ENCODE measurements at places on chromosomes 12 and 14.
A peak's percentile ranks its signal among the peaks of the same experiment; 100 is the strongest.

GRCh38 chr12:46963977-46964971, 115.1 kb upstream of the PCED1B start:
- DNase-seq = no peak

- DNase-seq = no peak
Observed at GRCh38 chr12:4909734-4910501, at the start of gene KCNA1. Gene KCNA1 (plus strand): TSS chr12:4909905. CDS start chr12:4911379, 1,474 bp downstream.

- no peak for DNase-seq
Observed at GRCh38 chr12:43362910-43363694, 188.9 kb downstream of the ADAMTS20 start.

DNA sequence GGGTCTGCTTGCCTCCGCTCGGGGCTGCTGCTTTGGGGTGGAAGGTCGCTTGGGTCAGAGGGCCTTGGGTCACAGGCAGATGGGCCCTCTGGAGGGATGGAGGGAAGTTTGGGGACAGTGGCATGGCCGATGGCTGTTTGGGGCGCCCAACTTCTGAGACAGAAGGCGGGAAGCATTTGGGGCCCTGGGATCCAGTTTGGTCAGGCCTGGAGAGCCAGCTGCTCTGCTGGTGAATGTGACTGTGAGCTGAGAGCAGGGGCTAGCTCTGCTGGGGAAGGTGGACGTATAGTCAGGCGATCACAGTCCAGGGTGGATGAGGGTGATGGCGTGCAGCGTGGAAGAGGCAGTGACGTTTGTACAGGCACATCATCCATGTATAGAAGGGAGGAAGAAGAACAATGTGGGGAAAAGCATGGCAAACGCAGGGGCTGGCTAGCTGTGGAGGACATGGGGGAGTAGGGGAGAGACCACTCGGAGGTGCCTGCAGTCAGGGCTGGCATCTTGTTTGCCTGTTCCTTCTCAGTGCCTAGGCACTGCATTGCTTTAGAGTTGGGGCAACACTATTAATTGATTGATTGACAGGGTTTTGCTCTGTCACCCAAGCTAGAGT, 57.5 kb downstream of the TSPAN9 start:
- DNase-seq = no peak

DNA sequence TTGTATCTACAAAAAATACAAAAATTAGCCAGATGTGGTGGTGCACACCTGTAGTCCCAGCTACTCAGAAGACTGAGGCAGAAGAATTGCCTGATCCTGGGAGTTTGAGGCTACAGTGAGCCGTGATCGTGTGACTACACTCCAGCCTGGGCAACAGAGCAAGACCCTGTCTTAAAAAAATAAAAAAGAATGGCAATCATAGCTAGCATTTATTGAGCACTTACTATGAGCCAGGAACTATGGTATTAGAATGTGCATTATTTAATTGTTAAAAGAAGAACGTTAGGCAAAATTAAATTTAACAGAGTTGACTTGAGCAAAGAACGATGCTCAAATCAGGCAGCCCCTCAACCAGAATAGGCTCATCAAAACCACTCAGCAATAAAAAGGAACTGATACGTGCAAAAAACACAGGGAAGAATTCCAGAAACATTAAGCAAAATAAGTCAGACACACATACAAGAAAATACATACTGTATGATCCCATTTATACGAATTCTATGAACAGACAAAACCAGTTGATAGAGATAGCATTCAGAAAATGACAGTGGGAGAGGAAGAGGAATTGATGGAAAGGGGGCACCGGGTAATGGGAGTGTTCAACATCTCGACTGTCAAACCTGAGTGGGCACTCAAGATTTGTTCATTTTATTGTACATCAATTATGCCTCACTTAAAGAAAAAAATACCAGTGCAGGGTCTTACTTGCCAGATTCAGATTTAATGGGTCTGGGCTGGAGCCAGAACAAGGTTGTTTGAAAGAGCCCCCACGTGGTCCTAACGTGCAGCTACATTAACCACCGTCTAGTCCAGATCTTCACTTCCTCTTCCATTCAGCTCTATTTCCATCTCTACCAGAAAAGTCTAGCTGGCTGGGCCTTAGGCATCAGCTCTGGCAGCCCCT, 8.0 kb downstream of the SCNN1A start:
- DNase-seq = peak; percentile 85

- no peak for DNase-seq
Observed at GRCh38 chr12:47547077-47547476, 158.8 kb downstream of the RPAP3 start.

GRCh38 chr12:24467226-24467625, 481.7 kb downstream of the BCAT1 start:
- peak; percentile 35 for DNase-seq

DNA sequence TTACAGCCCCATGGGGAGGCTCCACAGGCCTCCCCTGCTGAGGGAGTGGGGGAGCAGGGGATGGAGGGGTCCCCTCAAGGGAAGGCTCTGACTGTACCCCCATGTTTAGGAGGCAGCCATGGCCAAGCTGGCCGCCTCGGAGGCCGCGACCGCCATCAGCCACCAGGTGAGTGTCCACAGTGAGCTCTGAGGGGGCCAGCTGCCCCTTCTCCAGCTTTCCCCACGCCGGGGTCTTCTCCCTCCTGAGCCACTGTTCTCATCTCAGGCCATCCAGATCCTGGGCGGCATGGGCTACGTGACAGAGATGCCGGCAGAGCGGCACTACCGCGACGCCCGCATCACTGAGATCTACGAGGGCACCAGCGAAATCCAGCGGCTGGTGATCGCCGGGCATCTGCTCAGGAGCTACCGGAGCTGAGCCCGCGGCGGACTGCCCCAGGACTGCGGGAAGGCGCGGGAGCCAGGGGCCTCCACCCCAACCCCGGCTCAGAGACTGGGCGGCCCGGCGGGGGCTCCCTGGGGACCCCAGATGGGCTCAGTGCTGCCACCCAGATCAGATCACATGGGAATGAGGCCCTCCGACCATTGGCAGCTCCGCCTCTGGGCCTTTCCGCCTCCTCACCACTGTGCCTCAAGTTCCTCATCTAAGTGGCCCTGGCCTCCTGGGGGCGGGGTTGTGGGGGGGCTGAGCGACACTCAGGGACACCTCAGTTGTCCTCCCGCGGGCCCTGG, 13.6 kb downstream of the ACADS start:
- no peak for DNase-seq

- peak; percentile 34 for DNase-seq
Observed at GRCh38 chr12:50508970-50509663, 4.3 kb downstream of the DIP2B start.

- DNase-seq = no peak
Observed at GRCh38 chr14:95235351-95235750, 78.0 kb upstream of the DICER1 start.

DNA sequence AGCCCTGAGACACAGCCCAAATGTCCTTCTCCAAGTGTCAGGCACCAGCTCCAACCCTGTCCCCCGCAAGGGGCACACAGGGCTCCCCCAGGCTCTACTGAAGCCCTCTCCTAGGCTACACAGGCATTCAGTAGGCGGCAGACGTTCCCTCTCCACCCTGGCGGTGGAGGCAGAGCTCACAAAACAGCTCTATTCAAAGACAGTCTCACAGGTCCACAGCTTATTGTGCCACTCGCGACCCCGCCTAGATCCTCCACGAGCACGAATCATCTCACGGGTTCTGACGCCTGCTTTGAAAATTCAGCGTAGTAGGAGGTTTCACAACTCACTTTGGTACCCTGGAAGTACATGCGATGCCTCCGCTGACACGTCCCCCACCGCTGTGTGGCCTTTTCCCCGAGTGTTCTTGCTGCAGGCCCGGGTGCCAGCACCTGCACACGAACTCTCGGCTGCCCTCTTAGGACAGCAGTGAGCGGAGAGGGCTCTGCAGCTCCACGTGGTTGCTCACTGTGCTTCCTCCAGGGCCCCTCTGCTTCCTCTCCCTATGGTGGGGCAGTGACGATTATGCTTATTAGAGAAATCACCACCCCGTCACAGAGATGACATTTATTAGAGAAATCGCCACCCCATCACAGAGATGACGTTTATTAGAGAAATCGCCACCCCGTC, 78.5 kb downstream of the ADGRD1 start:
- DNase-seq = no peak

DNA sequence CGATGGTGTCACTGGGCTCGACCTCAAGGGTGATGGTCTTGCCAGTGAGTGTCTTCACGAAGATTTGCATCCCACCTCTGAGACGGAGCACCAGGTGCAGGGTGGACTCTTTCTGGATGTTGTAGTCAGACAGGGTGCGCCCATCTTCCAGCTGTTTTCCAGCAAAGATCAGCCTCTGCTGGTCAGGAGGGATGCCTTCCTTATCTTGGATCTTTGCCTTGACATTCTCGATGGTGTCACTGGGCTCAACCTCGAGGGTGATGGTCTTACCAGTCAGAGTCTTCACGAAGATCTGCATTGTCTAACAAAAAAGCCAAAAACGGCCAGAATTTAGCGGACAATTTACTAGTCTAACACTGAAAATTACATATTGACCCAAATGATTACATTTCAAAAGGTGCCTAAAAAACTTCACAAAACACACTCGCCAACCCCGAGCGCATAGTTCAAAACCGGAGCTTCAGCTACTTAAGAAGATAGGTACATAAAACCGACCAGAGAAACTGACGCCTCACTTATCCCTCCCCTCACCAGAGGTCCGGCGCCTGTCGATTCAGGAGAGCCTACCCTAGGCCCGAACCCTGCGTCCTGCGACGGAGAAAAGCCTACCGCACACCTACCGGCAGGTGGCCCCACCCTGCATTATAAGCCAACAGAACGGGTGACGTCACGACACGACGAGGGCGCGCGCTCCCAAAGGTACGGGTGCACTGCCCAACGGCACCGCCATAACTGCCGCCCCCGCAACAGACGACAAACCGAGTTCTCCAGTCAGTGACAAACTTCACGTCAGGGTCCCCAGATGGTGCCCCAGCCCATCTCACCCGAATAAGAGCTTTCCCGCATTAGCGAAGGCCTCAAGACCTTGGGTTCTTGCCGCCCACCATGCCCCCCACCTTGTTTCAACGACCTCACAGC, 717 bp downstream of the UBC start:
- DNase-seq = no peak

DNA sequence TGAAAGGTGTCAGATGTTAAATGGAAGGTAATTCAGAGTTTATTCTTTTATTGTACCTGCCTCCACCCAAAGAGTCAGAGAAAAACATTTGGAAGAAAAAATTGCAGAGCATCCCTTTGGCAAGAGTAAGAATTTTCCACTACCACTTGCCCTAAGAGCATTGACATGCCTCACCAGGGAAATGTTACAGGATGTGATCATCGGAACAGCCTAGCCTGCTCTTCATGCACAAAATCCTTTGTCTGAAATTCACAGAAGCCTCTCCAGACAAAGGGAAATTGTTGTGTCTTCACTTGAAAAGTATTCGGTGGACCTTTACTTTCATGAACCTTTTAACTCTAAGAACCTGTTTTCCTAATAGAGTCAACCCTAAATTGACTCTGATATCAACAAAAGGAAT, 36.9 kb downstream of the ATP2A2 start:
- no peak for DNase-seq

DNA sequence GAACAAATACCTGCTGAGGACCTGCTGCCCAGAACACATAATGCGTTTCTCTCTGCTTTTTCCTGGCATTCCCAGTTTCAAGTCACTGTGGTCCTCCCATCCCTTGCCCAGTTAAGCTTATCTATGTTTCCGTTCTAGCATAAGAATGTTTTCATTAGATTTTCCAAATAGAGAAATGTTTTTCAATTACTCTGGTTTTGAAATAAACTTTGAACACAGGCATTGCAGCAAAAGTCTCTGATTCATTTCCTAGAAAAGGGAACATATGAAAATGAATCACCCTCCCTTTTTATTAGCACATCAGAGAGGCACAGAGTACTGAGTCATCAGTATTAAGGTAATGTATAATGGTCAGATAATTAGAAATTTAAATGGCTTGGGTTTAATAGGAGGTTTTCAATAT, 201.1 kb upstream of the TMEM260 start:
- DNase-seq = peak; percentile 8

GRCh38 chr14:101788016-101788635, 26.6 kb downstream of the PPP2R5C start:
- DNase-seq = no peak

DNA sequence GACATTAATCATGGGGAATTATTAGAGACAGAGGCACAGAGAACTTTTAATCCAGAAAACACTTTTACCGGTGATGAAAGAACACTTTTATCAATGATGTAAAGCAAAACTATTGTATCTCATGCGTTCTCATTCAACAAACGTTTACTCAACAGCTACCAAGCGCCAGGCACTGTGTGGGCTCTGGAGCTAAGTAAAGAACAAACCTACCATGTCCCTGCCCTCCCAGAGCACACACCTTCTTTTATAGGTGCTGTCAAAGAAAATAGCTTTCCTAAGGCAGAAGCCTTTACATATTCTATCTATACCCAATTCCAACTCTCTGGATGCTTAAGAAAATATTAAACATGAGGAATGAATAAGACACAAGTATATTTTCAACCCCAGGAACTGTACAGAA, 91.1 kb downstream of the FOXN3 start:
- DNase-seq = no peak

- no peak for DNase-seq
Observed at GRCh38 chr14:80705241-80705980, 236.1 kb downstream of the CEP128 start.

DNA sequence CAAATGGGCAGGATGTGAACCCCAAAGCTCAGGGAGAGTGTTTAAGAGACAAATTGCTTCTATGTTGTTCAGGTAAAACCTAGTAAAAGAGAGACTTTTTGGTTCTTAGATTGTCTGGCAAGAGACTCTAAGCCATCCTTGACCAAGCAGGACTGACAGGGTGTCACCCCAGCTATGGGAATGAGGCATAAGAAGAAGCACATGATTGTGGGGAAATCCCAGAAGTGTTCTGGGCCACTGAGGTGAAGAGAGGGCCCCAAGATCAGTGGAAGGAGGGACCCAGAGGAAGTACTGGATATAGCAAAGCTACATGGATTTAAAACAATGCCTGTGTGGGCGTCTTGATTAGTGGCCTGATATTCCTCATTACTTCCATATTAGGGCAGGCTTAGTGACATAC, 99.0 kb downstream of the SAMD4A start:
- DNase-seq = no peak

- peak; percentile 20 for DNase-seq
Observed at GRCh38 chr12:76562130-76562529, 2.6 kb upstream of the OSBPL8 start.

- peak; percentile 14 for DNase-seq
Observed at GRCh38 chr14:55721353-55721752, 141.3 kb downstream of the KTN1 start.

GRCh38 chr14:105474483-105475268, at the start of gene CRIP2:
Gene CRIP2 (plus strand): TSS chr14:105474821. CDS start chr14:105474863, 42 bp downstream.
- no peak for DNase-seq

DNA sequence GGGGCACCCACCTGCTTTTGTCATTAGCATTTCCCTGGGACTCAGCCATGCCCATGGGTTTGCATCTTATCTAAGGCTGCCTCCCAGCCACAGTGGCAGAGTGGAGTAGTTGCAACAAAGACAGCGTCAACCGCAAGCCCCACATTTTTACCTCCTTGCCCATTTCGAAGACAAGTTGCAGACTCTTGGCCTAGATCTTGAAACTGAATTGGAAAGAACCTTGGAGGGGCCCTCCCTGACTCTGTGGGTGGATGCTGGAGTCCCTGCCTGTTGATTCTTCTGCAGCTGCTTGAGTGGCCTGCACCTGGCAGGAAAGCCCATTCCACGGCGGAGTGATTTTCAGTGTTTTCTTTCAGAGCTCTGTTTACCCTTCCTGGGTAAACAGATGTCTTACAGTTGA, 309.0 kb downstream of the VRK1 start:
- DNase-seq = no peak

GRCh38 chr12:49375406-49375805, 8.1 kb downstream of the SPATS2 start:
- no peak for DNase-seq

Measured in AML-193 (cell line).